ENCODE measurements at places on chromosomes 3 and 15.

DNA sequence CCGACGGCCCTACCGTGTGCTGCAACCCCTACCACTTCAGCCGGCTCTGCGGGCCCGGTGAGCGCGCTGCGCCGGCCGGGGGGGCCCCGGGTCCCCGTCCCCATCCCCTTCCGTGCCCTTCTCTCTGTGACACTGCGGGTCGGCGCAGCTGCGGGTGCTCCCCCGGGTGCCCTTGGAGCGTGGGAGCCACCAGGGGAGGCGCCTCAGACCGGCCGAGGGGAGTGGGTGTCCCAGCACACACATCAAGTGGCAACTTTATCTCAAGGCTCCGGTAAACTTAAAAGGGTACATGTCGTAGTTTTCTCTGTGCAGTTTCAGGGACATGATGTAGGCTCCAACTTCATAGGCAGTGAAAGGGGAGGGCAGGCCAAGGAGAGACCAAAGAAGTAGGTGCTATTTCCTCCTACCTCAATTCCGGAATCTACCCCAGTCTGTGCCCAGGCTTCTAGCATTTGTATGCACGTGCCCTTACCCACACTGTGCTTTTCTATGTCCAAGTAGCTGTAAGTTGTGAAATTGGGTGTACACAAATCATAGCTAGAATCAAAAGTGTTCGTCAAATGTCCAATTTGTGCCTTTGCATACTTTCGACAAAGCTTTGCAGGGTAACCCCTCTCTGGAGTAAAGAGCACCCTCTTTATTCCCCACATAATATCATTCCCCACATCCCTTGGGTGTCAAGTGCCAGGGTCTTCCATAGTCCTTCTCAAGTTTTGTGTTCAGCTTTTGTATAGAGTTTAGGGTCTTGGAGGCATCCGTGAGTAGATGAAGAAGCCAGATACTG is 2.2 kb downstream of the SMAD6 start:
- no peak for DNase-seq

- no peak for DNase-seq
Measured at GRCh38 chr3:126768903-126769302, 64.9 kb downstream of the CHCHD6 start.

- DNase-seq = peak; percentile 42
Measured at GRCh38 chr3:46913644-46914043, 36.1 kb downstream of the PTH1R start.

- no peak for DNase-seq
Measured at GRCh38 chr15:57921371-57921770, 144.1 kb downstream of the ALDH1A2 start.

- no peak for DNase-seq
Measured at GRCh38 chr3:57731311-57731710, 24.8 kb upstream of the SLMAP start.

DNA sequence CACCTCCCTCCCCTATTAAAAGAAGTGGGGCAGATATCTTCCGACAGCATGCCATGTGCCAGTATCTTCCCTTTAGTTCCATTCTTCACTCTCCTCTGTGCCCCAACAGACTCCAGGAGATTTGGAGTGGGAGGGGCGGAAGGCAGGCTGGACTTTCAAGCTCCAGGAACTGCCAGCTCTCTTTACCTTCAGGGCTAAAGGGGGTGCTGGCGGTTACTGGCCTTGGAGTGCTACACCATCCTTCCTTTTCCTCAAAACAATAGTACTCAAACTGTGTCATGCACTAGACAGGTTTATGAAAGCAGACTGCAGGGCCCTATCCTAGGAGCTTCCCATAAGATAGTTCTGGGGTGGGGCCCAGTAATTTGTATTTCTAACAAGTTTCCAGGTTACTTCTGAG is 6.0 kb downstream of the LINS1 start:
- no peak for DNase-seq

DNA sequence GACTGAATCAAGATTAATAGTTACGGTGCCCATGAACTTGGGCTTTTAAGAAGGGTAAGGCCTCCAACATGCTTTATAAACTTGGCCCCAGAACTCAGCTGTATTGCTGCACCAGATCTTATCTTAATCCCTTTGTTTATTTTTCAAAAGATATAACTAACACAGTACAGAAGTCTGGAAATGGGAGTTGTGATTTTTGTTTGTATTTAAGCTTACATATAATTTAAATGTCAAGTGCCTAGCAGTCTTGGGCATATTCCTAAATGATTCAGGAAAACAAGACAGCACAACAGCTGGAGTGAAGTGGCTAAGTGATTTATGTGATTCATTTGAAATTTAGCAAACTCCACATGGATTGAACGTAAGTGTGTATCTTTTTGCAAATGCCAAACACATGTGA is 56.2 kb downstream of the NBEAL2 start:
- DNase-seq = no peak

DNA sequence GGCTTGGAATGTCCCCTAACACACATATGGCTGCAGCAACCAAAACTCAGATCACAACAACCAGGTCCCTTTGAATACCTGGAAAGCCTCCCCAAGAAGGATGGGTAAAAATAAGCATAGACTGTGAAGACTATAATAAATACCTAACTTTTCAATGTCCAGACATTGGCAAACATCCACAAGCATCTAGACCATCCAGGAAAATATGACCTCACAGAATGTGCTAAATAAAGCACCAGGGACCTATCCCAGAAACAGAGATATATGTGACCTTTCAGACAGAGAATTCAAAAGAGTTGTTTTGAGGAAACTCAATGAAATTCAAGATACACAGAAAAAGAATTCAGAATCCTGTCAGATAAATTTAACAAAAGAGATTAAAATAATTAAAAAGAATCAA is 109.2 kb downstream of the NEDD4 start:
- no peak for DNase-seq

DNA sequence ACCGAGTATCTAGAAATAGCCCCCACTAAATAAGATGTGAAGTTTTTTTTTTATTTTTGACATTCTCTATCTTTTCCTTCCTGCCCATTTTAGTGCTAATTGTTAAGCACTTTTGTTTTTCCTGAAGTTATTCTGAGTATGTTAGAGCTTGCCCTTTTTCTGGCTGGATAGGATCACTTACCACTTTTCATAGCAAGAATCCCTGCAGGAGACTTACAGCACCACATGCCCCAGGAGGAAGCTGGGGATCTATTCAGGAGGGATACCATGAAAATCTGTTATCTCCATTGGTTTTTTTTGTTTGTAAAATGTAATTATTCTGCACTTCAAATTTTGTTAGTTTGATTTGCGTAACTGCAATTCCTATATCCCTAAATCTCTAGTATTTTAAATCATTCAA is 968.4 kb downstream of the ZPLD1 start:
- DNase-seq = no peak

GRCh38 chr3:61662861-61663260 is 101.5 kb downstream of the PTPRG start:
- DNase-seq = no peak

DNA sequence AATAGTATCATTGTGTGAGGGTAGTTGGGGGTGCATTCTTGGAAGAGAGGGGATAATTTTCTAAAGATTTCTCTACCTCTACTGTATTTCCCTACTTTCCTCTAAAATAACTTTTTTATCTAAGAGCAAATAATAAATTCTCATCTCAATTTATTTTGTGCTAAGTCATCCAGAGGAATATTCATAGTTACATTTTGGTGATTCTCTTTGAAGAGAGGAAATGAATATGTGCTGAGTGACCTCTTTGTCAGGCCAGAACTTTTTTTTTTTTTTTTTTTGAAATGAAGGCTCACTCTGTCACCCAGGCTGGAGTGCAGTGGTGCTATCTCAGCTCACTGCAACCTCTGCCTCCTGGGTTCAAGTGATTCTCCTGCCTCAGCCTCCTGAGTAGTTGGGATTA is 15.1 kb upstream of the CCDC80 start:
- no peak for DNase-seq

- no peak for DNase-seq
Measured at GRCh38 chr3:43327582-43327979, 41.2 kb downstream of the SNRK start.

GRCh38 chr15:58490086-58490887 is 58.5 kb downstream of the LIPC start:
- DNase-seq = peak; percentile 56

GRCh38 chr3:78580681-78581080 is 1187.1 kb downstream of the ROBO1 start:
- no peak for DNase-seq

- DNase-seq = no peak
Measured at GRCh38 chr3:43784640-43785011, 93.9 kb downstream of the ABHD5 start.

DNA sequence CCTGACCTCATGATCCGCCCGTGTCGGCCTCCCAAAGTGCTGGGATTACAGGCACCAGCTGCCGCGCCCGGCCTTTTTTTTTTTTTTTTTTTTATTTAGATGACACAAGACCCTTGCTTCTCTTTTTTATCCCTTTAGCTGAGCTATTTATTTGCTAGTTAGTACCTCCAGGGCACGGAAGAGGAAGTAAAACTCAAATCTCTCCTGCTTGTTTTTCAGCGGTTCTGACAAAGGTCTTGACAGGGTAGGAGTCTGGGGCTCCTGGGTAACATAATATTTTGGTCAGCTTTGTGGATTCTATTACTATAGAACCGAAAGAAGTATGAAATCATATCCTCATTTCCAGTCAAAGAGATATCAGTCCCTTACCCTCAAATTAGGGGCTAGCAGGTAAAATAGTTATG is 44.0 kb upstream of the ETV5 start:
- DNase-seq = no peak

DNA sequence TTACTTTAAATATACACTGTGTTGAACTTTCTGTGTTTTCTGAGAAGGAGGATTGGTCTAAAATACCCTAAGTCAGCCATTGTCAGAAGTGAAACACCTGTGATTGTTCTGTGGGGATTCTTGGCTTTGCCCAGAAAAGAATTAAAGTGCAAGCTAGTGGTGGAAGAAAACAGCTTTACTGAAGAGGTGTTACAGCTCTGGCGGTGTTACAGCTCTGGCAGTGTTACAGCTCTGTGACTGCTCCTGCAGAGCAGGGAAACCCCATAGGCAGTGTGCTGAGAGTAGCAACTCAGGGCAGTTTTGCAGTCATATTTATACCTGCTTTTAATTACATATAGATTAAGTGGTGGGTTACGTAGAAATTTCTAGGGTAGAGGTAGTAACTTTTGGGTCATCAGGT is 66.6 kb downstream of the C3orf20 start:
- DNase-seq = no peak

DNA sequence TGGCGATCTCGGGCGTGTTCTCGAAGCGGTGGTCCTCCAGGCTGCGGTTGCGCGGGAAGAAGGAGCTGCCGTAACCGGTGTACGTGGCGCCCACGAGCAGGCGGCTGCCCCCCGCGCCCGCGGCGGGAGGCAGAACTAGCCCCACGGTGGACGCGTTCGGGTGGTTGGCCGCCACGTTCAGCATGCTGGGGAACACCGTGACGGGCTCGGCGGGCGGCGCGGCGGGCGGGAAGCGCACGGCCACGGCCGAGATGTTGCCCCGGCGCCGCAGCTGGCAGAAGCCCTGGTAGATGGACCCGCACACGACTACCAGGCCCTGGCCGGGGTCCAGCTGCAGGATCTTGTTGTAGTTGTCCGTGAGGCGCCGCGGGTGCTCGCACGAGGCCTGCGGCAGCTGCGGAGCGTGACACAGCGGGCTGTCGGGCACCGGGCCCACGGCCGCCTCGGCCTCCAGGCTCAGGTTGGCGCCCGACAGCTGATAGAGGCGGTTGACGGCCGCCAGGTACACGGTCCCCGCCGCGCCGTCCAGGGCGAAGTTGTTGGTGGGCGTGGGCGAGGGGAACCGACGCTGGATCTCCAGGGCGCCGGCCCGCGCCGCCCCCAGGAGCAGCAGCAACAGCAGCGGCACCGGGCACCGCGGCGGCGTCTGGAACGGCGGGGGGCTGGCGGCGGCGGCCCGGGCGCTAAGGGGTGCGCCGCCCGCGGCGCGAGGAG is 397 bp downstream of the PLXND1 start:
- DNase-seq = peak; percentile 67

DNA sequence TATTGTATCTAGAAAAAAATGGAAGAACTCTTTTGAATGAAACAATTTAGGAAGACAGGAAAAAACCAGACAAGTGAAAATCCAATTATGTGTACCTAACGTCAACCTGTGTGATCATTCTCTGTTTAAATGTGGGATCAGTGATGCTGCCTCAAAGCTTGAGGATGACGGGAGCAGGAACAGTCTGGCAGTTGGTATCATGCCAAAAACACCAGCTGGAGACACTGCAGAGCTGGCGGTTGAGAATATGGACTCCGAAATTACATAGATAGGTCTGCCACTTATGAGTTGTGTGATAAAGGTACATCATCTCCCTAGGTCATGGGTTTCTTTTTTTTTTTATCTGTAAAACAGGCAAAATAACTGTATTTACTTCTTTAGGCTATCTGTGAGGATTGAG is 480.5 kb downstream of the CNTN4 start:
- DNase-seq = no peak

GRCh38 chr3:115164374-115165221 is 17.5 kb upstream of the ZBTB20 start:
- no peak for DNase-seq

GRCh38 chr3:133276594-133276993 is 123.3 kb upstream of the BFSP2 start:
- DNase-seq = no peak

- DNase-seq = no peak
Measured at GRCh38 chr3:108914774-108915641, 38.7 kb downstream of the GUCA1C start.

GRCh38 chr3:195895078-195895860 is 13.1 kb downstream of the TNK2 start:
- peak; percentile 73 for DNase-seq

GRCh38 chr3:174949523-174949922 is 90.4 kb downstream of the NAALADL2 start:
- DNase-seq = no peak

DNA sequence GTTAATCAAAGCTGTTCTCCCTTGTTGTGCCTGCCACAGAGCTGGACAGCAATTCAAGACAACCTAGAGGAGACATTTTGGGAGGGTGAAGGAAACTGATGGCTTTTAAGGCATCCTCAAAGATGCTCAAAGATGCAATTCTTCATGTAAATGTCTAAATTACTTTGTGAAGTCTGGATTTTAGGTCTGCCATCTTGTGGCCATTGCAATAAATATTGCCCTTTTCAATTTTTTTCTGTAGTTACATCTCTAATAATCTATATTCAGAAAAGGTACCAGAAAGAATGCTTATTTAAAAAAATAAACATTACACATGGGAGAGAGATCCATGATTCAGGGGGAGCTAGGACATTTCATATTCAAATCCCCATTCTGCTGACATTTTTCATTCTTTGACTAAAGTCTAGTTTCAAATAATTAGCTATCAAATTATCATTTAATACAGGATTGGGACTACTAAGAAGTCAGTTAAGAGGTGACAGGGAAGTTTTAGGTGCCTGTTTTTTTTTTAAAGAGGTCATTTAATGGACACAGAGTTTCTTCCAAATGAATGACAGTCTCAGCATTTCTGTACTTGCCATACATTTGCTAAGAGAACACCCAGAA is 259.8 kb upstream of the WNT5A start:
- no peak for DNase-seq
